ENCODE measurements at places on chromosomes 1 and 21.

GRCh38 chr21:46661211-46661625 lies 25.7 kb downstream of the PRMT2 start:
- peak; percentile 76 for DNase-seq

- no peak for DNase-seq
Observed at GRCh38 chr1:229478852-229479251, 29.3 kb downstream of the NUP133 start.

- DNase-seq = no peak
Observed at GRCh38 chr21:39649526-39649925, 36.8 kb downstream of the B3GALT5 start.

GRCh38 chr1:151831605-151832004 lies at the start of gene RORC:
RORC (minus strand) TSS chr1:151831802; CDS start chr1:151831764, 38 bp downstream.
- DNase-seq = no peak

- DNase-seq = no peak
Observed at GRCh38 chr1:206102292-206102936, 14.8 kb downstream of the AVPR1B start.

- peak; percentile 89 for DNase-seq
Observed at GRCh38 chr1:35557118-35557610, at the start of gene KIAA0319L. KIAA0319L (minus strand) TSS chr1:35557403; CDS start chr1:35554491, 2,912 bp downstream.

GRCh38 chr1:177043597-177043996 lies 120.9 kb downstream of the ASTN1 start:
- no peak for DNase-seq

DNA sequence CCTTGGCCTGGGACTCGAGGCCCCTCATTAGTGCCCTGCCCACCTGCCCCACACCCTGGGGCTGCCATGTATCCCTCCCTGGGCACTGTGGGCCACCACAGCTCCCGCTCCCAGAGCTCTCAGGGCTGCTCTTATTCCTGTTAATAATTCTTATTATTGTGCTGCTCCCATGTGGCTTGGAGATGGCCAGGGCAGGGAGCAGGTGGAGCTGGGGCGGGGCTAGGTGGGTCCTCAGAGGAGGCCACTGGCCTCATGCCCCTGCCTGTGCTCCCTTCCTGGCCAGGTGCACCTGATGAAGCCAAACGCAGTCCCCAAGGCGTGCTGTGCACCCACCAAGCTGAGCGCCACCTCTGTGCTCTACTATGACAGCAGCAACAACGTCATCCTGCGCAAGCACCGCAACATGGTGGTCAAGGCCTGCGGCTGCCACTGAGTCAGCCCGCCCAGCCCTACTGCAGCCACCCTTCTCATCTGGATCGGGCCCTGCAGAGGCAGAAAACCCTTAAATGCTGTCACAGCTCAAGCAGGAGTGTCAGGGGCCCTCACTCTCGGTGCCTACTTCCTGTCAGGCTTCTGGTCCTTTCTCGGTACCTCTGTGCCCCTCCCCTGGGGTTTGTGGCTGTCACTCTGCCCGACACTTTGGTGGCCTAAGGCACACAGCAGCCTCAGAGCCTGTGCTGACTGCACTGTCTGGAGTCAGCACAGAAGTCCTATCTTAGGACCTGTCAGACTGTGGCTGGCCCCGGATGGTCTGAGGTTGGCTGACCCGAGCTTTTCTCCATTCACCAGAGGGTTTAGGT lies 34.1 kb downstream of the BMP8A start:
- DNase-seq = no peak

DNA sequence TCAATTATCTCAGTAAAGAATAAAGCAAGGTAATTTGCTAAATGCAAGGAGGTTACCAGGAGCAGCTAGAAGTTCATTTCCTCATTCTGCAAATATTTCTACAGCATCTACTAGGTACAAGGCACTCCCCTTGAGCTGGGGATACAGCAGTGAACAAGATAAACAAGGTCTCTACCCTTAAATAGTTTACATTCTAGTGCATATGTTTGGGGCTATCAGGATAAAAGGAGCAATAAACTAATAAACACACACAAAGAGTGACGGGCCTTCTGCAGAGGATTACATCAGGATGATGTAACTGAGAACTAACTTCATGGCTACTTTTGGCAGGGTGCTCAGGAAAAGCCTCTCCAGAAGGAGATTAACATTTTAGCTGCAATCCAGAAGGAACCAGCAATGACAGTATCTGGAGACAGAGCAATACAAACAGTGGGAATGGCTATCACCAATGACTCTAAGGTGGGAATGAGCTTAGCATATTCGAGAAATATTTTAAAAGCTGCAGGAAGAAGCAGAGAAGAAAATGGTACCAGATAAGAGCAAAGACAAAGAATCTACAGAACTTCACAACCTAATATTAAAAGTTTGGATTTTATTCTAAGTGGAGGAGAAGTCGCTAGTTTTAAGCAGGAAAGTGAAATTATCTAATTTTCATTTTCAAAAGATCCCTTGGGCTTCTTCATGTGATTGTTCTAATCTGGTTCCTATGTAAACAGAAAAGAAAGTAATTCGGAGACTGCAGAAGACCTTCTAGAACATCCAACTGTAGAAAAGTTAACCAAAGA lies 25.8 kb downstream of the TP53BP2 start:
- no peak for DNase-seq

DNA sequence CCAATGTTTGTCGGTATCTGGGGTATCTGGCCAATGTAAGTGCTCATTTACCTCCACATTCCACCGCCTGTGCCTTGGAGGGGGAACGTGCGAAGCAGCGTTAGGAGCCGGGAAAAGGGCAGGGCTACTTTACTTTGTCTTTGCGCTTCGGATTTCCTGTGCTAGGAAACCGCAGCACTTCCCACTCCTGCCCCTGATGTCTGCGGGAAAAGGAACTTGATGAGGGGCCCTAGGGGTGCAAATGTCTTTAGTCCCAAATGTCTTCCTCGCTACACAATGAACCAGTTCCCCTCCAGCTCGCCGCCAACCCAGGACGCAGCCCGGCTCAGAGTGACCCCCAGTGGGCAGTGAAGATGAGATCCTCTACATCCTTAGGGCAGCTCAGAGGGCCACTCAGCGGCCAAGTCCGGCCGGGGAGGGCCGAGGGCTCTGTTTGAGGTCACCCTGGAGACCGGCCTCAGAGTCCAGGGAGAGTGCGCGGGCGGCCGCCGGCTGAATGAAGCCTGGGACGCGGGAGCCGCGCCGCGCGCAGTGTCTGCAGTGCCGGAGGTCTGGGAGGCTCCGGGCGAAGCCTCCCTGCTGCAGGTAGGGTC lies at the start of gene DYNLT5:
DYNLT5 (plus strand) TSS at position 460 of the 593 bp plus-strand sequence. CDS start 2,200 bp downstream, outside the sequence.
- no peak for DNase-seq

All from NCI-H446 (cell line).